ENCODE measurements at places on chromosomes 2 and 18.

DNA sequence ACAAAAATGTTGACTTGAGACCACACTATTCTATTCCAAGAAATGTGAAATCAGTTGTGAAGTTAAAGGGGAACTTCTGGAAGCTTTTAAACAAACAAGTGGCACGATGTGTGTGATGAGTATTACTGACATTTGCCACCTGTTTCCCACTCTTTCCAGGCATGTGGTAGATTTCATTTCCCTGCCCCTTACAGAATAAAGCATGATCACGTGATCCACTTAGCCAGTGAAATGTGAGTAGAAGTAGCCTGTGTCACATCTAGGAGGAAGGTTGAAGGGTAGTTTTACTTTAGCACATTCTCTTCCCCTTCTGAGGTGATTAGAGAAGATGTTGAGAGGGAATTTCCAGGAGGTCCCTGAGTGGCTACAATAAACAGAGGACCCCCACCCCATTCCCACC lies 3.8 kb downstream of the COL4A4 start:
- DNase-seq: no peak

DNA sequence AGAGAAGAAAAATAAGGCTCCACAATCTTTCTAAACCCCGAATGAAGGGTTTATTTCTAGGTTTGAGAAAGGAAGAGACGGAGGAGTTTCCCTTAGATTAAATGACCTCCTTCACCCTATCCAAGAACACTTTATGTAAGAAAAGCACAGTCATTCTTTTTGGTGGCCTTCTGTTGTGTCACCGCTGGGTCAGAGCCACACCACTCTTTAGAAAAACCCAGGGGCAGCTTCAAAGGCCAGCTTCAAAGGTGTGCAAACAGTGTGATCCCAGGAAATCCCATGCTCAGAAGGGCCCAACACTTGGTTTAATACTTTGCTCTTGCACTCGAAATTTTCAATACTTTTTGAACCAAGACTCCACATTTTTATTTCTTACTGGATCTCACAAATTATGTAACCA lies 7.1 kb downstream of the ST8SIA3 start:
- DNase-seq: no peak

DNA sequence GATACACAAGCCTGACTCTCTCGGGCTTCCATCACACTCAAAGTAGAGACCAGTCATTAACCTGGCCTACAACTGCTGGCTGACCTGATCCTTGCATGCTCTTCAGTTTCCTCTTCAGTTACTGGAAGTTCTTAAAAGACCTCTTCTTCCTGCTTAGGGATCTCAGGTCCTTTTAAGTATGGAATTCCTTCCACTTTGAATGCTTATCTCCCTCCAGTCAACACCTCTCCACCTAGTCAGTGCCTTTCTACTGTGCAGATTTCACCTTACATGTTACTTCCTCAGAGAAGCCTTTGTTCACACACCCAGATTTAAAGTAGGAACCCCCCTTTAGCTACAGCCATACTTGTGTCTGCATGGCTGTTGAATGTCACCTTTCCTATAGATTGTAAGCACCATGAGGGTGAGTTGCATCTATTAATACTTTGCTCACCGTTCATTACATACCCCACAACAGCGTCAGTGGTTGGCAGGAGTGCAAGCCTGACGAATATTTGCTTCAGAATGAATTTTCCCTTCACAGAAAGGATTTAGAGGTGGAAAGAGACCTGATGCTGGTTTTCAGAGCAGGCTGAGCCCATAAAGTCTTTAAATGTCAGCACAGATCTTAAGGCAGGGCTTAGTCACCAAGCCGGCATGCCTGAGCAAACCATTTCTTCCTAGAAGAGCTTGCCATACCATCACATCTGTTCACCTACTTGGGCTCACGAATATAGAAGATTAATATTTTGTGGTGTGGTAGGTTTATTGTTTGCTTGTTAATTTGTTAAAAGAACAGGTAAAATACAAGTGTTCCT lies 90.1 kb downstream of the ACVR1 start:
- no peak for DNase-seq

GRCh38 chr2:101251844-101252407 lies 760 bp upstream of the CNOT11 start:
- DNase-seq: no peak

DNA sequence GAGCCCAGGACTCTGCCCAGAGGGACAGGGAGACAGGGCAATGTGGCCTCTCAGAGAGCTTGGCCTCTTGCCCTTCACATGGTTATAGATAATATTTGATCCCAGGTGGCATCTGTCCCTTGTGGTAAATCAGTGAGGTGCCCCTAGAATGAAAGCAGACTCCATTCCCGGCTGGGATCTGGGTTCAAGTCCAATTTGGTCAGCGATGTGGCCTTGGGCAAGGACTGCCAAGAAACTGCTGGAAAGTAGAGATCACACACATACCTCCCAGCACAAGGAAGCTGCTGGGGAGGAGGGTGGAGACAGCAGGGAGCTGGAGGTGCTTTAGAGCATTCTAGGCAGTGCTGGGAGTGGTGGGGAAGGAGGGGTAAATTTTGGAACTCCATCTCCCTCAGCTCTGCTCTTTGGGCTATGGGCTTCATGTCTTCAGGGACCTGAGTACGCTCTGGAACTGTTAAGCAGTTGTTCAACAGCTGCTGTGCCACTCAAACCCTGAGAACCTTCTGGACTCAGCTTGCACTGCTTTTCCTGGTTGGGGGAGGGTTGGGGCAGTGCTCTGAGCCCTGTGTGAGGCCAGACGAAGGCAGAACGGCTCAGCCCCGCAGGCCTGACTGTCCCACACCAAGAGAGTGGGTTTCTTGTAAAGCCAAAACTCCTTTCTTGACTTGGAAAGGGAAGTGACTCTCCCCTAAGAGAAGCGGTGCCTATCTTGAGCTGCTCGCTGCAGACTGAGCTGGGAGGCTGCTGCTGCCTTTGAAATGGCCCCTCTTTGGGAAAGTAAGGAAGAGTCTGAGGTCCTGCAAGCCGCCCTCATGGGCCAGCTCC lies 23.0 kb downstream of the INPP5D start:
- peak; percentile 54 for DNase-seq
